ENCODE measurements at places on chromosomes 11 and 22.

DNA sequence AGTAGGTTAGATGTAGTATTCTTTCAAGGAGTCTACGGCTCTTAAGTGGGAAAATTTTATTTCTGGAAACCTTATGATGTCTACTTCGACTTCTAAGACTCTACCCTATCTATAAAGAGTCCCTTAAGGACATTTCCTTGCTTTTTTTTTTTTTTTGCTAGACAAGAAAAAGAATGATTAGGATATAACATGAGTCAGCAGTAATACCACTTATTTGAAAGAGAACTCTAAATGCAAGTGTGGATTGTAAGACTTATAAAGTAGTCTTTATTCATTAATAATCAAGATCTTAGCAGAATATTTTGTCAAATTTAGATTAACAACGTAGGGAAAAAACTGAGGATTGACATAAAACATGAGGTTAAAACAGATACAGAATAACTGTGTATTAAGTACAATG is 71.0 kb downstream of the DKK3 start:
- DNase-seq = no peak

GRCh38 chr11:35590412-35590811 is 27.8 kb upstream of the FJX1 start:
- DNase-seq = no peak

GRCh38 chr11:110455718-110456117 is 26.0 kb downstream of the FDX1 start:
- DNase-seq = no peak

GRCh38 chr11:204587-205109 is 2.6 kb downstream of the BET1L start:
- DNase-seq = no peak

- no peak for DNase-seq
These were observed 49.1 kb downstream of the ZBTB16 start for GRCh38 chr11:114108501-114109205.

GRCh38 chr11:19844806-19845205 is 132.2 kb downstream of the NAV2 start:
- no peak for DNase-seq

DNA sequence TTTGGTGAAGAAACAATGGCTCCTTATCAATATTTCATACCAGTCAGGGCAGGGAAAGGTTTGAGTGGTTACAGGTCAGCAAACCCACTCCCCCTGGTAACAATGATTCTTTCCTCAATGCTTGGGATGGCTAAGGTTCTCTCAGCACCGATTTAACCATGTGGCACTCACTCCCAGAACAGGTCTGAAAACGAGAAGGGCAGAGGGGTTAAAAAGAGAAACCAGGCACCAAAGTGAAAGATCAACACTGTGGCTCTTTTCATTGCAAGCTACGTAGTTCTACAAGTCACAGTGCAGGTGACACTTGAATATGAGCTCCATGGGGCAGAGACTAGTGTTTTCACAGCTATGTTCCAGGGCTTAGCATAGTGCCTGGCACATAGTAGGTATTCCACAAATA is 132.4 kb downstream of the PLEKHA7 start:
- DNase-seq = no peak

GRCh38 chr22:21861264-21861848 is 6.1 kb downstream of the MAPK1 start:
- DNase-seq = no peak

GRCh38 chr22:43745783-43746356 is 66.2 kb downstream of the EFCAB6 start:
- no peak for DNase-seq
